ENCODE measurements at places on chromosomes 2 and 18.
A peak's percentile ranks its signal among the peaks of the same experiment; 100 is the strongest.

DNA sequence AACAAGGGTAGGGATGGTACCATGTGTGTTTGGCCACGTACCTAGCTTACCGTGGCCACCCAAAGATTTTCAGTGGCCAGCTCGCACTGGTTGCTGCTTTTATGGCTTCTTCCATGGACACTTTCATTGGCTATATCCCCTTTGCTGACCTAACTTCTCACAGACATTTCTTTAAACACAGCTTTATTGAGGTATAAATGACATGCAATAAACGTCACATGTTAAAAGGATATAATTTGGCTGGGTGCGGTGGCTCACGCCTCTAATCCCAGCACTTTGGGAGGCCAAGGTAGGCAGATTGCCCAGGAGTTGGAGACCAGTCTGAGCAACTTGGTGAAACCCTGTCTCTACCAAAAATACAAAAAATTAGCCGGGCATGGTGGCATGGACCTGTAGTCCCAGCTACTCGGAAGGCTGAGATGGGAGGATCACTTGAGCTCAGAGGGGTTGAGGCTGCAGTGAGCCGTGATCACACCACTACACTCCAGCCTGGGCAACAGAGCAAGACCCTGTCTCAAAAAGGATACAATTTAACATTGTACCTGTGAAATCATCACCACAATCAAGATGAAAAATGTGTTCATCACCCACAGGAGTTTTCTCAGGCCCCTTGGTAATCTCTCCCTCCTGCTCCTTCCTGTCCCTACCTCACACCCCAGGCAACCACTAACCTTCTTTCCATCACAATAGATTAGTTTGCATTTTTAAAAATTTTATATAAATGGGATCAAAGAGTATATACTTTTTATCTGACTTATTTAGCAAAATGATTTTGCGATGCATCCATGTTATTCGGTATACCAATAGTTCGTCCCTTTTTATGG lies 127.8 kb upstream of the PPP1CB start:
- DNase-seq = no peak

- DNase-seq = no peak
Observed at GRCh38 chr18:75074196-75075015, 134.5 kb downstream of the PTGR3 start.

GRCh38 chr2:26633351-26633945 lies 7.7 kb downstream of the CIB4 start:
- no peak for DNase-seq

DNA sequence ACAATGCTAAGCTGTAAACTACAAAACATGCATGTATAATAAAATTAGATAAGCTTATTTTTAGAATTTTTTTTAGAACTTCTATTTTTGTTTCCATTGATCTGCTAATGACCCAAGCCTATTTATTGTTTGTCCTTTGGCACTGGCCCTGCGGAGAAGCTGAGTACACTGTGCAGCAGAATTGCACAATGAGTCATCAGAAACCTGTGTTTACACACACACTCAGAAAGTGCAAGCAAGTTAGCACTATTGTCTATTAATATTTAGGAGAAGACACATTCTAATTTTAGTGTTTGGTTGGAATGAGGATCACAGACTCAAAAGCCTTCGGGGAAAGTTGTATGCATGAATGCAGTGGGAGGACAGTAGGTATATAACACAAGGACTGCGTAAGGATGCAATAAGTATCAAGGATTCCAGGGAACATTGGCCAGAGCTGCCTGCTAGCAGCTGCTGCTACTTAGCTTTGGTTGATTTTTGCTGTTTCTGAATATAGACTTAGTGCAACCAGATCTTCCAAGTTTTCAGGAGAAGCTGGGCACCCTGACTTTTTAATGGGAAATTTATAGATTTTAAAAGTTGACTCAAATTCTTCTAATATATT lies 128.2 kb downstream of the KCNH7 start:
- DNase-seq = peak; percentile 3

- no peak for DNase-seq
Observed at GRCh38 chr2:48750128-48750739, 5.3 kb downstream of the LHCGR start.

GRCh38 chr2:66555501-66556324 lies 120.8 kb downstream of the MEIS1 start:
- no peak for DNase-seq

DNA sequence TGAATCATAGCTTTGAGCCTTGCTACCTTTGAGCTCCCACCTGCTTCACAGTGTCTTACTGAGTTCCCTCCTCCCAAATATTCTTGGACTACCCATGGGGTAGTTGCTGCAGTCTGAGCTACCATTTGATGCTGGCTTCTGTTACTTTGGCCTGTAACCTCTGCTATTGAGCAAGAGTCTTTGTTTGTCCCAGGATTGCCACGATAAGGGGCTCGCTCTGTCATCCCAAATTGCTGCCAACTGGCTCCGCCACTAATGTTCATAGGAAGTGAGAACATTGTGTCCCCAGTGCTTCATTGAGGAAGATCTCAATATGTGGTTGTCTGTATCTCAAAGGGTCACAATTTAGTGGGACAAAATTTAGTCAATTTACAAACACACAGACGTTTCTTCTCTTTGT lies 103.8 kb downstream of the TRIM43 start:
- DNase-seq = no peak

DNA sequence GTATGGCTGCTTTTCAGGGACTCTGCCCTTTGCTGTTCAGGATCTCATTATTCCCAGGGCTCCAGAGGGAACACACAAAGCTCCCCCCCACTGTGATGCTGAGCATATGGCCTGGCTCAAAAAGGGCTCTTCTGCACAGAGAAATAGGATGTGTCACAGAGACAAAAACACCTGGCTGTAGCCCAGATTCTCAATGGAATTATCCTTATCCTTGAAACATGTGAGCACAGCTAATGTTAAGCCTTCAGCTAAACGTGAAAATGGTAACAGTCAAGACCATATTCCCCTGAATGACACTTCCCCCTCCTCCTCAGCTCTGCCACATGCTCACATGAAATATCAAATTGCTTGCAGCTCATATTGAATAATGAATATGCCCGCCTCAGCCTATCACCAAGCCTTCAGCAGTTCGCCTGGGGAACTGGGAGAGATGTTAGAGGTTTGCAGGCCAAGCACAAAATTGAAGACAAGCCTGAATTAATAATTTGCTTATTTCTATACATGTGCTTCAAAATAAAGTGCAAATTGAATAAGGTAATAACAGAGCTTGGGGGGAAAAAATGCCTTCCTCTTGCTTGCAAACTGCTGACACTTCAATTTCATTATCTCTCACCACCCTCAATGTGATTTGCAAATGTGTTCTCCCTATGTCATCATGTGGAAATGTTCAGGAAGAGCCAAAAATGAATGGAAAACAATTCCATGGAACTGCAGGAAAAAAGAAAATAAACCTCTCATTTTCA lies 181.0 kb upstream of the HNRNPA3 start:
- peak; percentile 2 for DNase-seq

DNA sequence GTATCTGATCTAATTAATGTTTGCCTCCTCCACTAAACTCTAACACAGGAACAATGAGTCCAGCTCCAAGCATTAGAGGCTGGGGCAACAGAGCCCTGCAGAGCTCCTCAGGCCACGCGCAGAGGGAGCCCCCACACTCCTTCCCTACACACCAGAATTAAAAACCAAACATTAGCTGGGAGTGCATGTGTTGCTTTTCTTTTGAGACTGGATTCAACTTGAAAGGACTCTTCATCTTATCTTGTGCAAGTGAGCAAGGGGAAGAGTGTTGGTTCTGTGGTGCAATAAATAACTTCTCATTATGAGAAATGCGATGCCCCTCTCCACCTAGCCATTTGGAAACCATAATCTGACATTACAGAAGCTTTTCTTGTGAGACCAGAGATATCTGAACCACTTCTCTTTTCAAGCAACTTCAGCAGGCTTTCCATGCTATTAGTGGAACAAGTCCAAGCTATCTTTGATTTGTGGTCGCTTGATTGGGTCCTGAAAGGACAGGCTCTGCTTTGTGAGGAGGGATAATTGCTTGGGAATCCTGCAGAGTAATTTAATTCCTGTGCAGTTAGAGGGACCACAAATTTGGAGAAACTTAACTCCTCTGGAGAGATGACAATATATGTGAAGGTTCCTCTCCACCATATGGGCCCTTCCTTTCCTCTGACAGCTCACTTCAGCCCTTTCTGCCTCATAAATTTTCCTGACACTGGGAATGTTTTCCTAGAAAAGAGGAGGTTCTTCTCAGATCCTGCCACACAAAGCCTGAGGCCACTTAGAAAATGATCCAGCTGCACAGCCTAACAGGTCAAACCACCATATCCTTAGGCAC lies 112.5 kb downstream of the ATL2 start:
- DNase-seq = no peak

- no peak for DNase-seq
Observed at GRCh38 chr2:176856683-176857082, 355.9 kb upstream of the HNRNPA3 start.

DNA sequence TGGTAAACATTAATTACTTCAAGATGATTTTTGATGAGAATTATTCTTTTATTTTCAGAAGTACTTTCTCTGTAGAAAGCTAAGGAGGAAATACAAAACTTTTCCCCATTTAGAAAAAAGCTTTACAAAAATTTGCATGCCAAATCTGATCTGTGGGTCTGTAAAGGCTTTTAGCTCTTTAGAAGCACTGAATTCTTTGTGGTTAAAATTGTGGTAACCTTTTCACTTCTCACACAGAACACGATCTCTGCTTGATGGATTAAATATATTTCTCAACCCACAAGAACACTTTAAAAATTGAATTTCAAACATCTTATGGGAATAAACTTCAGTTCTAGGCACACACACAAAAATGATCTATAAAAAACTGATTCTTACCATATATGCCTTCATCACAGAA lies 63.7 kb downstream of the VIL1 start:
- no peak for DNase-seq

DNA sequence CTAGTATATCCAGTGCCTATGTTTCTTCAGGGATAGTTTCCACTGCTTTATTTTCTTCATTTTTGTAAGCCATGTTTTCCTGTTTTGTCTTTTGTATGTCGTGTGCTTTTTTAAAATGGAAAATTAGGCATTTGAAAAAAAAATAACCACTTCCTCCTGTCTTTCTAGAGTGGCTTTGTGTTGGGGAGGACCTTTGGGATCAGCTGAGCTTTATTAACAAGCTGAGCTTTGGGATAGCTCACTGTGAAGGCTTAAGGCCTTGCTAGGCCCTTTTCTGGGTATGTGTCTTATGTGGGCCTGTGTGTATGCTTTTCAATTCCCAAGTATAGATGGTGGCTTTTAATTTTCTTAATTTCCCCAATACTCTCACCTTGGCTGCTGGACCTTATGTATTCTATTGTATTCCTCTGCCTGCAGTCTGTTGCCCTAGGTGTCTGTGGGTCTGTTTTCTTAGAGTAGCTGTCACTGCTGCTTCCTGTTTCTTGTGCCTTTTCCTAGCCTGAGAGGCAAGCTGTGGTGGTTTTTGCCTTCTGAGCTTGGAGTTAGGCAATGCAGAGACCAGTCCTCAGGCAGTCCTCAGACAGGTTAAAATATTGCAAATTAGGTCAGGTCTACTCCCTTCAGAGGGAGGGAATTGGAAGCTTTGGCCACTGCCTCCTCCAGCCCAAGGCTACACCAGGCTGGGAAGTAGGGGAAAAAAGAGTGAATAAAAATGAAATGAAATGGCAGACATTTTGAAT lies 134.7 kb downstream of the LDLRAD4 start:
- DNase-seq = no peak

- DNase-seq = no peak
Observed at GRCh38 chr2:226771067-226771466, 28.6 kb downstream of the IRS1 start.

- DNase-seq = no peak
Observed at GRCh38 chr2:239440511-239440959, 39.7 kb upstream of the HDAC4 start.

DNA sequence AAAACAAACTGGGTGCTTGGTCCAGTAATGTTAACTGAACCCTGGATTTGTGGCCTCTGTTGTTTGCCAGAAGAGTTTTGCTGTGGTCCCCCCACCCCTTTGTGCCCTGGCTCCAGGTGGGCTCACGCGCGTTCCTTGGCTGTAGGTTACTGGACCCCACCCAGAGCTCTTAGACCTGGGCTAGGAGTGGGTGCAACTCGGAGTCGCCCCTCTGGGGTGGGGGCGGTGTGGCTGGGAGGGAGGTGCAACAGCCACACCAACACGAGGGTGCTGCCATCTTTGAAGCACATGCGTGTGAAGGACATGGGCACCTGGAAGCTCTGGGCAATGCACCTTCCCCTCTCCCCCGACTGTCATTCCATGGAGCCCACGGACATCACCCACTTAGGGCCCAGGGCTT lies 92.7 kb downstream of the USP40 start:
- DNase-seq = no peak
